ENCODE measurements at places on chromosomes 7 and 10.
A peak's percentile ranks its signal among the peaks of the same experiment; 100 is the strongest.

DNA sequence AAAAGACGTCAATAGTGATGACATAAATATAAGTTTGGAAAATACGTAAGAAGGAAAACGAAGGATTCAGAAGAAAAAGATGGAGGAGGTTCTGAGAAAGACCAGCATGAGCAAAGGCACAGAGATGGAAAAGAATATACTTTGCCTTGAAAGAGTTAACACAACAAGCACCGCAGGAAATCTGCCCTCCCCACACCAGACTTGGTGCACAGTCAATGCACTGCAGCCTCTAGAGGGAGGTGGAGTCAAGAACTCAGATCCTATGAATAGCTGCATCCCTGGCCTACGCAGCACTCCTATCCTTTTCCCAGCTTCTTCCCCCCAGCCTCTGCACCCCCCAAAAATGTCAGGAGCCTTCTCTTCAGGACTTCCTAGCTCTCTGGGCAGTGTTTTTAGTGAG, 1370.6 kb upstream of the LRRTM3 start:
- DNase-seq = peak; percentile 8

DNA sequence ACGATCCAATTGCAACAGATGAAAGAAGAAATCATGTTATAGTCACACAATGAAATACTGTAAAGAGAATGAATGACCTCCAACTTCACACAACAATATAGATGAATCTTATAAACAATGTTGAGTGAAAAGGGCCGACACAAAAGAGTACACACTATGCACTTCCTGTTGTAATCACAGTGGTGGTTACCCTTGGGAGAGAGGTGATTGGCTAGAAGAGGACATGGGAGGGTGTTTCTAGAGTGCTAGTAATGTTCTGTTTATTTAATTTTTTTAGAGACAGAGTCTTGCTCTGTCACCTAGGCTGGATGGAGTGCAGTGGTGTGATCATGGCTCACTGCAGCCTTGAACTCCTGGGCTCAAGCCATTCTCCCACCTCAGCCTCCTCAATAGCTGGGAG, 82.5 kb downstream of the NDUFB2 start:
- no peak for DNase-seq

GRCh38 chr7:29139796-29140195, 6.5 kb downstream of the CPVL start:
- DNase-seq = no peak

DNA sequence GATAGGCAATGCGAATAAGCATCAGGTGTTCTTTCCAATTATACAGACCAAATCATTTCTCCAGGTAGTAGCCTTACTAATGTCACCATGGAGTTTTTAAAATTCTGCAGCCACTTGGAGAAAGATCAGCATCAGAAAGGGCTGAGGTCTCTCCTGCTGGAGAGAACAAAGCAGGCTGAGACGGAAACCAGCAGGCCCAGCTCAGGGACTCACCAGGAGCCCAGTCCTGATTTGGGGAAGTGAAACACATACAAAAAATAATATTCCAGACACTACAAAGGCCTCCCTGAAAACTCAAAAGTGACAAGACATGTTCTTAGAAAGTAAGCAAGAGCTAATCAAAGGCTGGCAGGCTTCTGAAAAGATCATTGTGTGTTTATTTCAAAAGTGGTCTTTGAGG, 207.1 kb upstream of the GHITM start:
- no peak for DNase-seq

DNA sequence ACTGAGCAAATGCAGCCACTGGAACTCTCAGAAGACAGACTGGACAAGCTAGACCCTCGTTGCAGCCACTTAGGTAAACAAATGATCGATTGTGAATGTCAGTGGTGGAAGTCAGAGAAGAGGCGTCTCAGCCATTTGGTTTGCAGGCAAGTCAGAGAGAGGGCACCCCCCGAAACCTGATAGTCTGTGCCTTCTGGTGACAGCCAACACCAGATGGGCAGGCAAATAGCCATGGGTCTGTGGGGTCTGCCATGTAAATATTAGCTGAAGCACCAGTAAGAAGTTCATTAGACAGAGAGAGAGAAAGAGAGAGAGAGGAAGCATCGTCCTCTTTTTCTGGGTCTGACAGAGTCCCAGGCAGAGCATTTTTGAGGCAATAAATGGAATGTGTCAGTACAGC, 5.4 kb downstream of the PPP1R17 start:
- DNase-seq = no peak

GRCh38 chr7:157689269-157690057, 352.7 kb downstream of the DNAJB6 start:
- no peak for DNase-seq

DNA sequence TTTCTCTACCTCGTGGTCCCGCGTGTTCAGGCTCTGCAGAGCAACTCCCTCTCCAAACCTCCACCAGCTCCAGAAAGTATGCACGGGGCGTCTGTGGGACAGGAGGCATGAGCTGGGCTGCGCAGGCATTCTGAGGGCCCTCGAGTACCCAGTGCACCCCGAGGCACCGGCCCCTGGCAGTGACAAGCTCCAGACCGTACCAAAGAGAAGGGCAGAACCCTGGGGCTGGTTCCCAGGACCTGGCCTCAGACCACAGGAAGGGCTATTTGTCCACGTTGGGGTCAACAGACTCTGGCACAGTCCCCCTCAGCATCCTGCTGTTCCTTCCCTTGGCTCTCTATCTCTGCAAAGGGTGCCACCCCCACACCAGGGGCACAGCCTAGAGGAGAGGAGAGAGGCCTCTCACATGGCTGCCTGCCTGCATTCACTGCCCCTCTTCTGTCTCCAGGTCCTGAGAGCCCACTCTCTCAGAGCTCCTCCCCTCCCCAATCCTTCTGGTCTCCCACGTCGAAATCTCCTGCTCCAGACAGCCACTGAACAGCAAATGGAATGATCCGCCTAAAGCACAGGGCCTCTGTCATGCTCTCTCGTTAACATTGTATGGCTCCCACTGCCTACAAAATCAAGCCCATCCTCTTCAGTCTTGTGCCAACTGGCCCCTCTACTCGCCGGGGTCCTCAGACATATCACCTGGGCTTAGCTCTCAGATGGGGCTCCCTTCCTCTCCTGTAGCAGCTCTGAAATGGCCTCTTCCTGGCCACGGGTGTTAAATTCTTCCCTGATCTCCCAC, 96.3 kb downstream of the OAT start:
- no peak for DNase-seq

DNA sequence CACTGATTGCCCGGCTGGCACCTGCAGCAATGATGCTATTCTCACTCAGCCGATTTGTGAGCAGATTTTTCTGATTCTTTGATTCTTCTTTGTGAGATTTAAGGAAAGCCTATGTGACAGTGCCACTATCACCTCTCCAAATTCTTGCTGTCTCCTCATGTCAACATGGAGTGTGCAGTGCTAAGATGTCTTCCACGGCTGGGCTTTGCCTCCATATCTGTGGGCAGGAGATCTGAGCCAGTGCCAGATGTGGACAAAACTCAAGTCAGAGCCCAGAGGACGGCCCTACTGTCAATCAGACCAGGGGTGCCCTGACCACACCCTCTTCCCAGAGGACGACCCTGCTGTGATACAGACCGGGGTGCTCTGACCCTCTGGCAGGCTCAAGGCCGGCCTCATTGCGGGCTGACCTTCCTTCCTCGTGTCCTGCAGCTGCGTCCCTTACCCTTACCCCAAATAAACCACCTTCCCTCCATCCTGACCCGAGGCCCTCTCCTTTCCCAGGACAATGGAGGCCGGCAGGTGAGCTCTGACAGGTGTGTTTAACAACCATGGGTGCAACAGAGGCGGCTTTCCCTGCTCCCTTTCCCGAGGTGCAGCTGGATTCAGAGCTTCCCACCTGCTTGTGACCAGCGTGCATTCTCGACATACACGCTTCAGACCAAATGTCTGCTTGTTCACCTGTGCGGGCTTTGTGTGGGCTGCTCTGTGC, 221.4 kb downstream of the ADARB2 start:
- DNase-seq = no peak

DNA sequence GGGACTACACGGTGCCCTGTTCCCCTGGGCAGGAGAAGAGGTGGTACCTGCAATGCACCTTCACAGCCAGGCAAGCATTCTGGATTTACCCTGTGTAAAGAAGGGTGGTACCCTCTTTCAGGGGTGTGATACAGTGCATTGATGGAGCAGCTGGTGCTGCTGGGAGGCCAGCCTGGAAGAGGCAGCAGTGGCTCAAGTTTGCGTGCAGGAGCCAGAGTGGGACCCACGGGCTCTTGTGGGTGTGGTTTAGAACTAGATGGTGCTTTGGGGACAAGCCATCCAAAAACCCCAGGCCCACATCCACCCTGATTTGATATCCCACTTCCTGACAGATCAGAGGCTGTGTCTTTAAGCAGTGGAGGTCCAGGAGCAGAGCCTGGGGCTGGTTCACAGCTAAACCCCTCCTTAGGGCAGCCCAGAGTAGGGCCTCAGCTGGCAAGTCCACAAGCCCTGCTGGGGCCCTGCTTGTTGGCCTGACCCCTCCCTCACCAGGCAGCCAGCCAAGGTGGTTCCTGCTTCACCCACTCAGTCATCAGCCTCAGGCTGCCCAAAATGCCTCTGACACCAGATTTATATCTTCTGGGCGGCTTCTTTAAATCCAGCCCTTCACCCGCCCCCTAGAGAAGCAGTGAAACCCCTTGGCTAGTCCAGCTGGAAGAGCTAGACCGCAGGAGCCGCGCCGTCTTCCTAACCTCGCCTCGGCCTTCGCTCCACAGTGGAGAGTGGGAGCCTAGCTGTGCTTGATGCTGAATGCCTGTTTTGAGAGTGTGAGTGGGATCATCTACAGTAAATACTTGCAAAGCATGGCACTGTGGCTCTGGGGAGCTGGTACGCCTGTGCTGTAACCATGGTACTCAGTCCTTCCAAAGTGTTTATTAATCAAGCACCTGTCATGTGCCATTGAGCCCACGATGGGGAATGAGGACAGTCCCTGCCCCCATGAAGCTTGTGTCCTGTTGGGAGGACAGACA, 1.4 kb upstream of the ASIC3 start:
- no peak for DNase-seq

GRCh38 chr7:47253650-47254080, 328.2 kb downstream of the TNS3 start:
- DNase-seq = peak; percentile 84

- no peak for DNase-seq
Measured at GRCh38 chr10:95767884-95768556, 12.1 kb downstream of the ENTPD1 start.

GRCh38 chr7:14582010-14582409, 320.5 kb downstream of the DGKB start:
- no peak for DNase-seq

GRCh38 chr10:86019141-86019540, 347.5 kb downstream of the GRID1 start:
- DNase-seq = no peak

GRCh38 chr7:144497282-144497681, 93.8 kb upstream of the NOBOX start:
- DNase-seq = no peak

GRCh38 chr10:115355162-115355760, 262.1 kb downstream of the ATRNL1 start:
- DNase-seq = peak; percentile 84

GRCh38 chr7:156929789-156930539, 19.5 kb upstream of the NOM1 start:
- no peak for DNase-seq

- no peak for DNase-seq
Measured at GRCh38 chr7:51300762-51301674, 15.6 kb downstream of the COBL start.

DNA sequence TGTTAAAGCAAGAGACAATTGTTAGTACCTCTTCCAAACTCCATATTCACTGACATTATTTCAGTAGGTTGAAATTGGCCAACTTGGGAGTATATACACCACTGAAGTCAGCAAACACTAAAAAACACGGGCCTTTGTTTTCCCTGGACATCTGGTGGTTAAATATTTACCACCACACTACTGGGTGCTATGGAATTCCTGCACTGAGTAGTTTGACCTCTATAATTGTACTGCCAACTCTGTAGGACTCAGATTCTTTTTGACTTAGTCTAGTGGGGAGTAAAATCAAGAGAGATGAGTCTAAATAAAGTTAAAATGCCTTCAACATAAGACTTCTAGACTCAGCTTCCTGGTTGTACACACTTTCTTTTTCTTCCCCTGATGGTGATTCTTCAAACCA, 41.3 kb upstream of the TES start:
- peak; percentile 85 for DNase-seq

GRCh38 chr7:116417593-116418345, 81.8 kb upstream of the CAV2 start:
- DNase-seq = no peak

DNA sequence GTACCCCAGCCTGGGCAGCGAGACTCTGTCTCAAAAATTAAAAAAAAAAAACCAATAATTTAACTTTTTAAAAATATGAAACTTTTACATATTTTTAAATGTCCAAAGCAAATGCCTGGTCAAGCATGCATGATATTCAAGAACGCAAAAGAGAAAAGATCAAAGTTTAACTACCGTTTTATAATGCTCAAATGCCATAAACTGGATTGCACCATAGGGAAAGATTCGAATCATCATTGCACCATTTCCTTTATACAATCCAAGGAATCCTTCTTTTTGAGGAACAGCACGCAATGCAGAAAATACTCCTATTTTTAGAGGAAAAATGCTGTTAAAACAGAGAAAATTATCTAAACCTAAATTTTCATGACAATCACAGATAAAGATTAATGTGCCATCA, 20.9 kb downstream of the SLC25A16 start:
- no peak for DNase-seq

- DNase-seq = peak; percentile 25
Measured at GRCh38 chr10:93751832-93752231, 5.9 kb upstream of the LGI1 start.

DNA sequence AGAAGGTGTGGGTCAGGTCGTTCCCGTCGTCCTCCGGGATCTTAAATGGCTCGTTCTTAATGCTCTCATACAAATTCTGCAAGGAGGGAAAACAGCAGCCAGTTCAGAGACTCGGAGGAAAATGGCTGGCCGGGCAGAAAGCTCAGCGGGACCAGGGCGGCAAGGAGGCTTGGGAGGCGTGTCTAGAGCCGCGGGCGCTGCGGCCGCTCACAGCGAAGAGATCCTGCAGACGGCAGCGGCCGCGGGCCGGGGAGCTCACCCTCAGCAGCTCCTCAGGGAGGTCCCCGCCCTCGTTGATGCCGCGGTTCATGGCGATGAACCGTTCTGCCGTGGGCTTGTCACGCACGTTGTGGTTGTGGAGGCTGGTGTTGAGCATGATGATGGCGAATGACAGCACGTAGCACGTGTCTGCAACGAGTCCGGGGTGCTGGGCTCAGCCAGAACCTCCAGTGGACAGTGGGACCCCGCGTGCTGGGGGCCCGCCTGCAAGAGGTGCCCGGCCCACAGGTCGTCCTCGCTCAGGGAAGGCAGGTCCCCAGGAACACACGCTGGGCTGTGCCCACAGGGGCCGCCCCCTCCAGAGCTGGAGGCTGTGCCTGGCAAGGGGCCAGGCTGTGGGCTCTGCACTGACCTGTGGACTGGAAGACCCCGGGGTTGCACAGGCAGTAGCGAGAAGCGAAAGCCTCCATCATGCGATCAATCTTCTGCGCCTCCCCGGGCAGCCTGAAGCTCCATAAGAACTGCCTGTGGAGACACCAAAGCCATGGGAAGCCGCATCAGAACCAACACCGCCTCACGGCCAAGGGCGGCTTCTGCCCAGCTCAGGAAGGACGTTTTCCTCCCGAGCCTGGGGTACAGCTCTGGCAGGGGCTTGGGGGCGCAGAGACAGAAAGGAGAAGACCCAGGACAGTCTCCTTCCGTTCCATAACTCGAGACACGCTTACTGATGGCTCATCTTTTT, 101.6 kb downstream of the CYTH3 start:
- no peak for DNase-seq
